ENCODE measurements at places on chromosomes 3 and 15.

GRCh38 chr3:114231616-114232015, 5.8 kb downstream of the ZNF80 start:
- no peaks in the 10 kb centered on the region for H3K27me3 ChIP-seq
- H3K4me1 ChIP-seq = no peaks in the 10 kb centered on the region
- no peak overlapping the region for H3K27ac ChIP-seq
- no peaks in the 10 kb centered on the region for H3K36me3 ChIP-seq

DNA sequence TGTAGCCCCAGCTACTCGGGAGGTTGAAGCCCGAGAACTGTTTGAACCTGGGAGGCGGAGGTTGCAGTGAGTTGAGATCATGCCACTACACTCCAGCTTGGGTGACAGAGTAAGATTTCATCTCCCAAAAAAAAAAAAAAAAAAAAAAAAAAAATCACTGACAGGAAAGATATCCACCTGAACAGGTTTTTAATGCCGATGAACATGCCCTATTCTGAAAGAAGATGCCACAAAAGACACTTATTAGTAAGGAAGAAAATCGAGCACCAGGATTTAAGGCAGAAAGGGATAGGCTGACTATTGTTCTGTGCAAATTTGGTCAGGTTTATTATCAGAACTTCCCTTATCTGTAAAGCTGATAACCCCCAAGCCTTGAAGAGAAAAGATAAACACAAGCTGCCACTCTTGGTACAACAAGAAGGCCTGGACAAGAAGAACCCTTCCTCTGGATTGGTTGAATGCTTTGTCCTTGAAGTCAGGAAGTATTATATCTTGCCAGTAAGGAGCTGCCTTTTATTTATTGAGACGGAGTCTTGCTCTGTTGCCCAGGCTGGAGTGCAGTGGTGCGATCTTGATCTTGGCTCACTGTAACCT, 2.7 kb upstream of the PARP16 start:
- H3K27me3 ChIP-seq = no peaks in the 10 kb centered on the region
- no peak overlapping the region for H3K27ac ChIP-seq
- DNase-seq = no peak
- H3K4me1 ChIP-seq = peaks cover 16% of the 10 kb centered on the region

DNA sequence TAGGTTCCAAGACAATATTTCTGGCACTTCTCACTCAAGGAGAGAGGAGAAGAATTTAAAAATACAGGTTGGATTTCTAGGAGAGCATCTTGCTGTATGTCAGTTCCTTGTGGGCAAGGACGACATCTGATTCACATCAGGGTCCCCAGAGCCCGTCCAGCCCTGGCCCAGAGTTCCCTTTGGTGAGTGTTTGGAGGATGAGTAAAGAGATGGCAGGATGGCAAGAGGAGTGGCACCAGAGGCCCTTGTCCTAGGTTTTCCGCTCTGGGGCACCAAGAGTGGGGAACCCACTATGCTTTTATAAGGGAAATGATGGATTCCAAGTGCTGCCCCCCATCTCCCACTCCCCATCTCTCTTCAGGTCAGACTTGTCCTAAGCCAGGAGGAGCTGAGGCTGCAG, 181.8 kb downstream of the TBC1D2B start:
- H3K4me3 ChIP-seq = no peak overlapping the region
- H3K4me1 ChIP-seq = peaks cover 29% of the 10 kb centered on the region
- H3K36me3 ChIP-seq = no peaks in the 10 kb centered on the region
- no peaks in the 10 kb centered on the region for H3K27me3 ChIP-seq
- DNase-seq = peak; percentile 9

DNA sequence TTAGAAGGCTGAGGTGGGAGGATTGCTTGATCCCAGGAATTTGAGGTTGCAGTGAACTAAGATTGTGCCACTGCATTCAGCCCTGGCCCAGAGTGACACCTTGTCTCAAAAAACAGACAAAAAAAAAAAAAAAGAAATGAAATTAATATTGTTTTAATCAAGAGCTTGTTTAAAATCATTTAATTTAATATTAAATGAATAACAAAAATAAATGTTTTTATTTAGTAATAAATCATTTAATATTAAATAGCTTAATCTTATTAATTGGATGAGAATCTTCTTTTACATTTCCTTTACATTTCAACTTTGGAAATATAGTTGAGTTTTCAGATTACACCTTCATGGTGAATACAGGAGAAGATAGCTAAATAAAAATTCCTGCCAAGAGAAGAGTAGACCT, 29.7 kb downstream of the TNIK start:
- DNase-seq = no peak
- no peak overlapping the region for H3K27ac ChIP-seq
- peaks cover 5% of the 10 kb centered on the region for H3K4me1 ChIP-seq
- no peak overlapping the region for H3K4me3 ChIP-seq
- no peaks in the 10 kb centered on the region for H3K27me3 ChIP-seq

- no peaks in the 10 kb centered on the region for H3K36me3 ChIP-seq
- H3K4me3 ChIP-seq = peak overlapping the region; percentile 73
- no peaks in the 10 kb centered on the region for H3K27me3 ChIP-seq
- H3K27ac ChIP-seq = peak overlapping the region; percentile 96
Measured at GRCh38 chr15:79897701-79898113, 893 bp upstream of the MTHFS start.

DNA sequence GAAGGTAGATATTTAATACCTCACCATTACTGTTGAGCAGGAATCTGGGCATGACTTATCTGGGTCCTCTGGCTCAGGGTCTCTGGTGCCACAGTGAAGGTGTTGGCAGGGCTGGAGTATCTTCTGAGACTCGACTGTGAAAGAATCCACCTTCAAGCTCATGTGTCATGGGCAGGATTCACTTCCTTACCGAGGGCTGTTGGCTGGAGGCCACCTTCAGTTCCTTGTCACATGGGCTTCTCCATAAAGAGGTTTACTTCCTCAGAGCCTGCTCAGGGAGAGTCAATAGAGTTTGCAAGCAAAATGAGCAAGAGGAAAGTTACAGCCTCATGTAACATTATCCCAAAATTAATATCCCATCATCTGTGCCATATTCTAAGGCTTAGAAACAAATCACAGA, 459.5 kb downstream of the NR2F2 start:
- H3K27me3 ChIP-seq = no peaks in the 10 kb centered on the region
- no peak for DNase-seq
- H3K4me3 ChIP-seq = no peak overlapping the region
- no peaks in the 10 kb centered on the region for H3K4me1 ChIP-seq
- no peak overlapping the region for H3K27ac ChIP-seq

DNA sequence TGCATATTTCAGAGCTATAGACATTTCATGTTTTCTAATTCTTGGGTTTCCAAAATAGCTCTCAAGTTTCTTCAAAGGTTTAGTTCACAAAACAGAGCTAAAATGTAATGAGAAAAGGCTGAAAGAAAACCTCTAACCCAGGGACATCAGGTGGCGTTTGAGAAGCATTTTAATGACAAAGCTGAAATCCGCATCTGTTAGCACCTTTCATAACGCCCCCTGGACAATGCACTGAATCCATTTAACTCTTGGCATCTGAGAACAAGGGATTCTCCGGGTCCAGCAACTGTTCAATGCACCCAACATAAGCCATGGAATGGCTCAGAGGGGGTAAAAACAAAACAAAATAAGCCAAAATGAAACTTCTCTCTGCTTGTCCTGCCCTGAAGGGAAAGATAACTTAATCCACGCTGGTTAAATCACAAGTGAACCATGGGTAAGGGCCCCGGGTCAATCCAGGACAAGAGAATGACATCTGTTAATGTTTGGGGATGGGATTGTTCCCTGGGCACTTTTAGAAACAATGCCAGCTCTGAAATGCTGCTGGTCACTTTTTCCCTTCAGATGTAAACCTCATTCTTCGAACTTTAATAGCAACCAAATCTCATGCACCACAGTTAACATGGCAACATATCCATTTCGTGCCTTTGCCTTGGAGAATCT, 466.2 kb upstream of the ADAMTS9 start:
- no peak overlapping the region for H3K4me3 ChIP-seq
- H3K27me3 ChIP-seq = no peaks in the 10 kb centered on the region
- DNase-seq = no peak

GRCh38 chr3:187798126-187798525, 52.9 kb upstream of the BCL6 start:
- no peaks in the 10 kb centered on the region for H3K36me3 ChIP-seq
- H3K4me3 ChIP-seq = no peak overlapping the region
- no peaks in the 10 kb centered on the region for H3K4me1 ChIP-seq
- no peak for DNase-seq
- no peak overlapping the region for H3K27ac ChIP-seq
